ENCODE measurements at places on chromosomes 2 and 18. TPM values are rescaled to one million over a fixed set of nuclear protein-coding genes. Genes with fewer than 3 reads are reported as not detected.

SIGLEC15 gene
- not detected for total RNA-seq

REG1B gene
- 4.2 TPM for total RNA-seq

AGXT gene
- 0.34 TPM for total RNA-seq

TDRD15 gene
- total RNA-seq: not detected

BMP10 gene
- total RNA-seq: not detected

KCNJ13 gene
- total RNA-seq: not detected

OTOS gene
- not detected for total RNA-seq

TMEFF2 gene
- total RNA-seq: not detected

GNLY gene
- total RNA-seq: 0.74 TPM

NYAP2 gene
- total RNA-seq: not detected

RBM44 gene
- total RNA-seq: 0.54 TPM

STAT1 gene
- 60.7 TPM for total RNA-seq

GCC2 gene
- 28.2 TPM for total RNA-seq

TTR gene
- total RNA-seq: 1.2 TPM

SLC9A4 gene
- total RNA-seq: 0.07 TPM

ITPRIPL1 gene
- 12.4 TPM for total RNA-seq

IL37 gene
- not detected for total RNA-seq

COPS7B gene
- total RNA-seq: 52.9 TPM

GCA gene
- 18.8 TPM for total RNA-seq

EXOC6B gene
- 25.4 TPM for total RNA-seq

IL1RL1 gene
- not detected for total RNA-seq

SERPINB10 gene
- total RNA-seq: not detected

GPD2 gene
- total RNA-seq: 80.7 TPM

MC5R gene
- not detected for total RNA-seq

IL1RN gene
- total RNA-seq: 0.25 TPM

Data from HCT116 (cell line).